ENCODE measurements at places on chromosomes 5 and 9.

DNA sequence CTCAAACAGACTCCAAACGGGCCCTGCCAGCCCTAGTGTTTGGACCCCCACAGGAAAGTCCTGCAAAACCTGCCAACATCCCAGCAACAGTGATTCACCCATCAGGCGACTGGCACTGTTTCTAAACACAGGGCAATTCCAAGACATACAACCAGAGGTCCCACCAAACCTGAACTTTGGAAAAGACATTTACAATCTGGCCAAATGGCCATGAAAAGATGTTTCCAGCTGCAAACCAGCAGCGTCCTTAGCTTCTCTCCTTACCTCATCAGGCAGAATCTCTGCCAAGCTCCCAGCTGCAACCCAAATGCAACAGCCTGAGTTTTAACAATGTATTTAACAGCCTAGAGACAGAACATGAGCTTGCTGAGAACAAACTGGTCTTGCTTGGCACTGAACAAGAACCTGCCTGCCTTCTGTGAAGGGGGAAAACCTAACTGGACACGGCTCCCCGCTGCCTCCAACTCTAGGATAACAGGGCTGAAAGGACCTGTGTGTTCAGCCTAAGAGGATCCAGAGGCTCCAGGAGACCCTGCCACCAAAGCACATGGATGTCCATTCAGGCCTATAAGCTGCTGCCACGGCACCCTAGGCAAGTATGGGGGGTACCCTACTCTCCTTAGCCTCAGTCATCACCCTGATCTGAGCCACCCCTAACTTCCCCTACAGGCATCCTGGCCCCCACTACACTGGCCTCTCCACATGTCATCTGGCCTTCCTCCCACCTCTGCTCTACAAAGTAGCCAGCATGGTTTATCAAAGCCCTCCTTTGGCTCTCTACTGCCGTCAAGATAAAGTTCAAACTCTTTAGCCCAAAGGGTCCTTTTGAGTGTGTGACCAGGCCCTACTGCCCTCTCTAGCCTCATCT lies 5.6 kb downstream of the P4HA2 start:
- DNase-seq, result no peak

GRCh38 chr5:177445052-177445916 lies 1.3 kb upstream of the PRR7 start:
- DNase-seq, result no peak

DNA sequence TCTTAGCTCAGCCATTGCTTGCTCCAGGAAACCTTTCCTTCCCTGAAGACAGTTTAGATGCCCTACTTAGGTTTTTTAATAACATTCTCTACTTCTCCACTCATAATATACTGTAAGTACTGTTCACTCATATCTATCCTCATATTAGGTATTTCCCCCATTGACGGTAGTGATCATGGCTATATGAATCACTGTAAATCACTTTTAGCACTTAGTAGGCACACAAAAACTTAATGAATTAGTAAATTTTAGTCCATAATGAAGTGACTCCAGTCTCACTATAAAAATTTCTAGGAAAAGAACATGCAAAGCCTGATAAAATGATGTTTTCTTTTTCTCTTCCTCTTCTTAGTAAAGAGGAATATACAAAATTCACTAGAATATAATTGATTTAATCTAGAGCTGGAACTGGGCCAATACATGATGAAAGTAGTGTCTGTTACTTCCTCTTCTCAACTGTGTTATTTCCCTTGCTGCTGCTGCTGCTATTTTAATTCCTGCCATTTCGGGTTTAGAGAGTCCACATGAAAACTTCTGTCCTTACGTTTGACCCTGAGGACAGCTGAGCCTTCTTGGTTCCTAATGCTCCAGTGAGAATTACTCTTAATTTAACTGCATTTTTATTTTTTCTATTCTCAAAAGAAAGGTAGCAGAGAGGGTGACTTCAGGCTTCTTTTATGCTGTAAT lies 73.5 kb downstream of the LNPEP start:
- no peak for DNase-seq

- no peak for DNase-seq
Observed at GRCh38 chr5:138271281-138271680, 3.1 kb downstream of the GFRA3 start.

DNA sequence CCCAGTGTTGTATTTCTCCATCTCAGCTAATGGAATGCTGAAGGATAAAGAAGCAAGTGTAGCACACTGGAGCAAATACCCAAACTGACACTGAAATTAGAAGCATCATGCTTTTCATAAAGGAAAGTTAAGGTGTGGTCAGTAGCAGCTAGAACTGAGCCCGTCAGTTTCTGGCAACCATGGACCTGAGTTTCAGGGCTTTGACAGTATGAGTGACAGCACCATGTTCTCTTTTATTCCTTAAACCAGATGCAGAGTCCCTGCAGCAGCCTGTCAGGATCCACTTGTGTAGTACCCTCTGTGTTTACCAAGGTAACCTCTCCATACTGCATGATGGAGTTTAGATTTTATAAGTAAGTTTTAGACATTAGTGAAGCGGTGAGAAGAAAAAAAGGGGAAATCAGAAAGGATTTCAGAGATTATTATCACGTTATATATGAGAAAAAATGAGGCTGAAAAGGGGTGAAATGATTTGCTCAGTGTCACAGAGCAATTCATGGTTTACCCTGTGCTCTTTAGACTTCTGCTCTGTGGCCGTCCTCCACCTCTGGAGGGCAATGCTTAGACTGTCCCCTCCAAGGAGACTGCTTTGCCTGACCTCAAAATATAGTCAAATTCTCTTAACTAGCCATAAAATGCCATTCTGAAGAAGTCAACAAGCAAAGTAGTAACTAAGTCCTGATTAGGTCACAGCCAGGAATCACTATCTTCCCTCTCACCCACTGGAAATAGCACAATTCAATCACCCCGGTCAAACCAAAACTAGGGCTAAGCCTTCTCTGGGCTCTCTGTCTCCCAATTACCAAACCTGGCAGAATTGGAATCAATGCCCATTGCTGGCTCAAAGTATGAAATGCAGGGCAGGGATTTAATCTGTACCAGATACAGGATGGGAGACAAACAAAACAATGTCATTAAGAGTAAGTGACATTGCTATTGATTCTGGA lies 10.5 kb upstream of the MYOT start:
- no peak for DNase-seq

GRCh38 chr9:110967196-110967595 lies 71.1 kb downstream of the LPAR1 start:
- DNase-seq, result no peak

DNA sequence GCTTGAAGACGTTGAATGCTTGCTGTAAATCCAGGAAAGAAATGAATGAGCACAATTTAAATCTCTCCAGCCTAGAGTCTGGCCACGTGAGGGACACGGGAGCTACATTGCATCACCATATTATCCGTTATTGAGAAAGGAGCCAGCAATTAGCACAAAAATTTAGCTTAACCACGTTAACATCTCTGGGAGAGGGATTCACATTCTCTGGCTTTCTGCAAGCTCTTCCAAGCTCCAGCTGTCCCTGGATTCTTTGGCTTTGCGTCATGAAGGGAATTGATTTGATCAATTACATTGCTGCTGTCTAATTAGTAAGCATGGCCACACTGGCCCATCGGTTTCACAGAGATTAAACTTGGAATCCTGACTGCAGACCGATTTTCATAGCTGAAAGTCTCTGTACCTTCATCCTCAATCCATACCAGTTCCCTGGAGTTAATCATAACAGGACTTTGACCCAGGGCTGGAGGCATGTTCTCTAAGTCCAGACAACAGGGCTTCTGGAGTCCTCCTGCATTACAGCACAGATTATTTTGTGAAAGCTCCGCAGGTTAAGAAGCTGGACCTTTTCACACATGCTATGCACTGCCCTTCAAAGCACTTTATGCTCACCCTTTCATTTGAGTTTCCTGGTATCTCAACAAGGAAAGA lies 31.6 kb downstream of the ADRA1B start:
- DNase-seq, result no peak

DNA sequence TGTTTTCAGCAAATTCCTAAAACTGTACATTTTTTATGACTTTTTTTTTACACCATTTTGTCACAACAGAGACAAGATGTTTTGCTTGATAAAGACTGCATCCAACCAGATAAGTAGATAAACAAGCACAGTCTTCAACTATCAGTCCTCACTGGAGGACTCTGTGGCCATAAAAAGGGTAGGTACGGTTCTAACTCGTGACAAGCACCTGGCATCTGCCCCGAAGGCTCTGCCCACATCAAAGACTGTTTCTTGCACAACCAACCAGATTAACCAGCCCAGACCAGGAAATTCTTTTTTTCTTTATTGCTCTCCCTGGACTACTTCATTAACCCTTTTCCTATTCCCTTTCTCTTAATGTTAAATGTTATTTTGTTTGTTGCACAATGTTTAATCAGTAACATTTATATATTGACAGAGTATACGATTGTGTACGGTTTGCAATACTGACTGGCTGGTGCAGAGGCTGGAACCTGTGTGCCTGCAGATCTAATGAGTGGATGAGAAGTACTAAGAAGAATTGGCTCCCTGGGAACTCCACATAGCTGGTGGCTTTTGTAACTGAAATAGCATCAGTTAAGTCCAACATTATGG lies 74.1 kb downstream of the SERINC5 start:
- no peak for DNase-seq

DNA sequence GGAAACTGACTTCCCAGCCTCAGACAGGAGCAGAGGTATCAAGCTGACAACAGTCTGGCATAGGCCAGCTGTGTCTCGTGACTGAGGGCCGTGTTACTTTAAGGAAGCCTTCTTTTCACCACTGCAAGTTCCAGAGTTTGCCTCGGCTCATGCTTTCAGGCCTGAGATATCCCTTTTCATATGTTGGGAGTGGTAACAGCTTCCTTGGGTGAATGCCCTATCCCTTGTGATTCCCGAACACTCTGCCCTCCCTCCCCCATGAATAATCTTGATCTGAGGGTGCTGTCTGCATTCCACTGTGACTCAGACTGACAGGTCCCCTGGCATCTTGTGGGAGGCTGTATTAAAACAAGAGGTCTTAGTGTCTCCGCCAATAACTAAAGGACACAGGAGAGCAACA lies 49.7 kb upstream of the ARL15 start:
- DNase-seq, result no peak

DNA sequence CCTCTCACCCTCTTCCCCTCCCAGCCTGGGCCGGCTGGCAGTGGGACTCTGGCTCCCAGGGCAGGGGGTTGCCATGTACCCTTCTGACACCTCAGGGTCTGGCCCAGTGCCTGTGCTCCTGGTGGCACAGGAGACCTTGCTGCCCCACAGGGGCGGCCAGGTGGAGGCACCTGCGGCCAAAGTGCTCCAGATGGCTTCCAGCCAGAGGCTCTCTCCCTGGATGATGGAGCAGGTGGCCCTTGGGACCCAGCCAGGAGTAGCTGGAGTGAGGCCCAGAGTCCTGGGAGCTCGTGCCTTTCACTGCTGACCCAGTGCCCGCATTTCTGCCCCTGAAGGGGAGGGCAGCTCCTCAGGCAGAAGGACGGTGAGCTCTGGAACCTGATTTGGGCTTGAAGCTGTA lies 87.3 kb downstream of the NTNG2 start:
- no peak for DNase-seq

- no peak for DNase-seq
Observed at GRCh38 chr5:125257997-125258396, 511.6 kb upstream of the ZNF608 start.

DNA sequence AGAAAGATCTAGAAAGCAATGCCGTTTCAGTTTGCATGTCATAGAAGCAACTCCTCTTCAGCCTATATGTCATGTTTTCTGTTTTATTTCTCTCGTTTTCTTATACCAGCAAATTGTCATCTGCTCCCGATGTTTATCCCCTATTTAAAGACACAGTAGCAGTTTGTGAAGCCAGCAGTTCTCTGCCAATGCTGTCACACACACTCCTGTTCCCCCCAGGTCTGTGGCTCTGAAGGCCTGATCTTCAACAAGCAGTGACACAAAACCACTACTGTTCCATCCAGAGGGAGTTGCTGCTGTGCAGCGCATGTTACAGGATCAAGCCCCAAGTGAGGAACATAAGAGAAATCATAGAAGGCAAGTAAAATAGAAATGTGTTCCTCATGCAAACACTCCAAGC lies 364.1 kb upstream of the SLC30A5 start:
- no peak for DNase-seq

- DNase-seq, result no peak
Observed at GRCh38 chr9:115957585-115957984, 196.0 kb upstream of the PAPPA start.

- DNase-seq, result no peak
Observed at GRCh38 chr9:12318732-12319685, 374.2 kb upstream of the TYRP1 start.

- no peak for DNase-seq
Observed at GRCh38 chr5:58965677-58966414, 383.0 kb downstream of the RAB3C start.

DNA sequence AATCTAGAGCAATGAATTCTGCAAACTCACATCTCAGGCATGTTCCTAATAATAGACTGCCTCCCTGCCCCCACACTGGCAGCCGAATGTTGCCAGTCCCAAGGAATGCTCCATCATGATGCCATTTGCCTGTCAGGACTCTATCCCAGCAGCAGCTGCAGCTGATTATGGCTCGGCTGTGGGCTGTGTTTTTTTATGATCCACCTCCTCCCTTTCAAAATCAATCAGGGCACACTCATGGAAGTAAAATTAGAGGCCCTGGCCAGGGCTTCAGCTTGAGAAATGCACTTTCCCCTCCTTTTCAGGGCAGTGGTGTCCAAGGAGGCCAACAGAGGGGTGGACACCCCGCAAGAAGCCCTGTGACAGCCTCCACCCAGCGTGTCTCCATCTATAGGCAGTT lies 176.7 kb upstream of the S1PR3 start:
- DNase-seq, result no peak

- no peak for DNase-seq
Observed at GRCh38 chr5:61614606-61615005, 282.5 kb downstream of the ZSWIM6 start.

DNA sequence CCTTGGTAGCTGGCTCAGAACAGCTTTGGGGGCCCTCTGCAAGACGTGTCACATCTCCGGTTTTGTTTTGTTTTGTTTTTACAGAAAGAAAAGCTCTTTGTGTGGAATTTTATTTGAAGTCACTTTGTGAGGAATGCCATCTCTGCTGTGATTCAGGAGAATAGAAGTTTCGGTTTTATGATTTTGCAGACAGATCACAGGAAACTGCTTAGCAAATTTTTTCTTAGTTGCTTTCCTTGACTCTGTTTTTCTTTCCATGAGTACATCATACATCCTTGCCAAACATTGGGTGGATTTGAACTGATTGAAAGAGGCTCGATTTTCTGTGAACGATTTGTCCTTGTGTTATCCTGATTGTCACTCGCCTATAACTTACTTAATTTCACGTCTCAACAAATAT lies 5.1 kb downstream of the SEMA5A start:
- DNase-seq, result no peak

DNA sequence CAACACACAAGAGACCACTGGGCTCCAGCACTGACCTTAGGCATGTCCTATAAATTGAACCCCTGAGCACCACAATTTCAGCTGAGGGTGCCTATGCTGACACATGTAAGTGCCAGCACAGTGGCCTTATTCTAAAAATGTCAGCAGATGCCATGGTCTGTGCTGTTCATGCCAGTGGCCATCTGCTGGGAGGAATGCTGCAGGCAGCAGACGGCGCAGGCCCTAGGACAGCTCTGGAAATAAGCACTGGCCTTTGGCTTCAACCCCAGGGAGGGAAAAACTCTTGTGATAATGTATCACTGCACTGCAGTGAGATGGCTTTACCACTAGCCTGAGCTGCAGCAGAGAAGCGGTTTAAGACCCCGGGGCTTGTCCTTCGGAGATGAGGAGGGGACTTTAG lies 98.5 kb downstream of the SYK start:
- no peak for DNase-seq

Data from stimulated activated CD4-positive, alpha-beta T cell treated with anti-CD3 and anti-CD28 coated beads, Interleukin-1b, Interleukin-23, amount 100 ng/mL, for 4 hours (primary cell).